ENCODE measurements at places on chromosomes 16 and 17.

- no peak for DNase-seq
These were observed 1140.2 kb downstream of the CDH11 start for GRCh38 chr16:63981639-63982038.

- DNase-seq: peak; percentile 38
These were observed 12.6 kb upstream of the ATP6V0C start for GRCh38 chr16:2500918-2501750.

DNA sequence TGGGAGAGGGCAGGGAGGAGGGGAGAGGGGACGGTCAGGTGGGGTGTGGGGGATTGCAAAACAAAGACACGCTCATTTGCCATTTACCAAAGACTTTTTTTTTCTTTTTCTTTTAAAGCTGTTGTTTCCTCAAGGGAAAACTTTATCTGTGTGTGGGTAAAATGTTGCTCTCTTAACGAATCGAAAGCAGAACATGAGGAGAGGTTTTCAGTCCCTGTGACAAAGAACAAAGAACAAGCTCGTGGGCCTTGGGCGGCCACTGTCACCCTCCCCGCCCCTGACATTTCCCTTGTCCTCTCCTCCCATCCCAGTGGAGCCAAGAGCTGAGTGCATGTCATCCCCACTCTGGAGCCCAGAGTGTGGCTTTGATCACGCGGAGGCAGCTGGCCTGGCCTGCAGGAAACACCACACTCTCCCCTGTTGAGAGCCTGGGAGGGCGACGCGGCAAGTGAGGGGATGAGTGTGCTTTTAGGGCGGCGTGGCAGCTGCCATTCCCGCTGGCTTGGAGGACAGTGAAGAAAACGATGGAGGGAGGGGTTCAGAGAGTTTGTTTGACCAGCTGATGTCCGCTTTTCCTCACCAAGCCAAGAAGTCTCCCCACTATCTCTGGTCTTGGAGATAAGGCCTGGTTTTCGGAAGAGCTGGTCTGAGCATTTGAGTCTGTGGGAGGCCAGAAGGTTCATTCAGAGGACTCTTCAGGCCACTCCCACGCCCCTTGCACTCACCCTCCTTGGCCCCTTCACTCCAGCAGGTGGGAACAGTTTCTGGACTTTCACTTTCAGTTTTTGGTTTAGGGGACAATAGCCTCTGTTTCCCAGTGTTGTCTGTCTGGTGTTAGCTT, 11.4 kb downstream of the CCR7 start:
- DNase-seq: peak; percentile 48

DNA sequence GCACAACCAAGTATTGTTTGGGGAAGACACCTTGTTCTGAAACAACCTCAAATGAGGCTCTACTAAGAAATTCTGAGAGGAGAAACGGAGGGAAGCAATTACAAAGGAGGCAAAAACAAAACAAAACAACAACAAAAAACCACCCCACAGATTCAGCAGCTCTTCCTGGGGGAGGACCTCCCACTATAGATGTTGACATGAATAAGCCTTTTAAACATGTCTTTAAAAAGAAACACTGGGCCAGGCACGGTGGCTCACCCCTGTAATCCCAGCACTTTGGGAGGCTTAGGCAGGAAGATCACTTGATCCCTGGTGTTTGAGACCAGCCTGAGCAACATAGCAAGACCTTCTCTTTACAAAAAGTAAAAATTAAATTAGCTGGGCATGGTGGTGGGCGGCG, 22.6 kb upstream of the JPH3 start:
- DNase-seq: no peak

- no peak for DNase-seq
These were observed 752 bp downstream of the TBC1D24 start for GRCh38 chr16:2475413-2476344.

GRCh38 chr16:66800856-66801255, 528 bp downstream of the TERB1 start:
- no peak for DNase-seq

DNA sequence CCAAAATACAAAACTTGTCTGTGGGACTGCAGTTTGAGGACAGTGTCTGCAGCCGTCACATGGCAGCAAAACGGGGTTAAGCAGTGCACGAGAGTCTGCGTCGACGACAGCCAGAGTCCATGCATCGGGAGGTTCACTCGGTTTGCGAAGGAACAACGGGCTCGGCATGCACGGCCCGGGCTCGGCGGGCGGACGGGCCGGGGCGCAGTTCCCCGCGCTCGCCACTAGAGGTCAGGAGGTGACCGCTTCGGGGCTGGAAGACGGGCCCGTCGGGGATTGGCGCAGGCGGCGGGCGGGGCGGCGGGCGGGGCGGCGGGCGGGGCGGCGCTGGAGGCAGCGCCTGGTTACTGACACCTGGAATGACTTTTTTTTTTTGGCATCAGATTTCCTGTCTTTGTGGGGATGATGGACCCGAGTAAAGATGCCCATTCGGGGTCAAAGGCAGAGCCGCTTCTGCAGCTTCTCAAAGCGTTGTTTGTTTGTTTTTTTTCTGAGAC, 6.5 kb downstream of the SCGB1C2 start:
- peak; percentile 10 for DNase-seq

DNA sequence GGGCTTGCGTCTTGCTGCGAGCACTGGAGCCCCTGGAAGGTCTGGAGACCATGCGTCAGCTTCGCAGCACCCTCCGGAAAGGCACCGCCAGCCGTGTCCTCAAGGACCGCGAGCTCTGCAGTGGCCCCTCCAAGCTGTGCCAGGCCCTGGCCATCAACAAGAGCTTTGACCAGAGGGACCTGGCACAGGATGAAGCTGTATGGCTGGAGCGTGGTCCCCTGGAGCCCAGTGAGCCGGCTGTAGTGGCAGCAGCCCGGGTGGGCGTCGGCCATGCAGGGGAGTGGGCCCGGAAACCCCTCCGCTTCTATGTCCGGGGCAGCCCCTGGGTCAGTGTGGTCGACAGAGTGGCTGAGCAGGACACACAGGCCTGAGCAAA, 7.4 kb downstream of the MPG start:
- no peak for DNase-seq

- DNase-seq: no peak
These were observed 562 bp downstream of the PPL start for GRCh38 chr16:4936181-4936990.

DNA sequence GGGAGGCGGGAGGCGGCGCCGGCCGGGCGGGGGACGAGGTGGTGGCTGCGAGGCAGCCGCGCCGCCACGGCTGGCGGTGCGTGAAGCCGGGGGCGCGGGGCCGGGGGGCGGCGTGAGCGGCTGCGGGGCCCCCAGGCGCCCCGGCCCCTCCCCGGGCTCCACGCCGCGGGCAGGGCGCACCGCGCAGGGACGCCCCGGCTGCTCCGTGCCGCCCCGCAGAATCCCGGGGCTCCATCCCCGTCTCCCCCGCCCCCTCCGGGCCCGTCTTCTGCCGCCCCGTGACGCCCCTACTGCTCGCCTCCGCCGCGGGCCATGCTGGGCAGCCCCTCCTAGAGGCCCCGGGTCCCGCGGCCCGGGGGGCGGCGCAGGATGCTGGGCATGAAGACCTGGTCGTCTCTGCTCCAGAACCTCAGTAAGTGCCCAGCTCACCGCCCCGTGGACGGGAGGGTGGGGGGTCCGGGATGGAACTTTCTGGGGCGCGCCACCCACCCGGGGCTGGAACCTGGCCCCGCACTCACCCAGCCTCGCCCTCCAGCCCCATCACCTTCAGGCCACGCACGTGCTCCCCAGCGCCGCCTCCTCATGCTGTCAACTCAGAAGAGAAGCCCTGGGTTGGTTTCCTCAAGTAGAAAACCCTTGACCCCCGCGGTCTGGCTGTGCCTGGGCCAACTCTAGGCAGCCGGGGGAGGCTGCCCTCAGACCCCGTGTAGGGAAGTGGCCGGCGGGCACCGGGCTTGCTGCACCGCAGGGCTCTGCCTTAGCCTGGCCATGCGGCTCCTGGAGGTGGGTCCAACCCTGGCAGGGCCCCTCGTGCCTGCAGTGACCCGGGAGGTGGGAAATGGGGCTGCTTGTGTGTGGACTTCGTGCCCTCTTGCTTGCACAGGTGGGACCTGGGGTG, 150.2 kb upstream of the GSE1 start:
- no peak for DNase-seq

- DNase-seq: no peak
These were observed 7.5 kb downstream of the BTBD17 start for GRCh38 chr17:74354123-74354522.

DNA sequence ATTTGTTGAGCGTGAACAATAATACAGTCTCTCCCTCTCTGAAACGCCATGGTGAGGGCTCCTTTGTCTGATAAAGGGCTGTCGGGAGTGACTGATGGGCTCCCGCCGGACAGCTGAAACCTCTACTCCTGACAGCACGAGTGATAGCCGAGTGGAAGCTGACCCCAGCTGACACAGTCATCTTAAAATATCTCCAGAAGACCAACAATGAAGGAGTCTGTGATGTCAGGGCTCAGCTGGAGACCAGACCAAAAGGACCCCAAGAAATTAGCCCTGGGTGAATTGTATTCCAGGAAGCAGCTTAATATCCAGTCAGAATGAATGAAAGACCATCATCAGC, 22.4 kb downstream of the CCDC182 start:
- DNase-seq: no peak

GRCh38 chr17:21208352-21208751, 5.6 kb downstream of the TMEM11 start:
- no peak for DNase-seq

GRCh38 chr17:1009229-1010085, 12.5 kb downstream of the TIMM22 start:
- no peak for DNase-seq

DNA sequence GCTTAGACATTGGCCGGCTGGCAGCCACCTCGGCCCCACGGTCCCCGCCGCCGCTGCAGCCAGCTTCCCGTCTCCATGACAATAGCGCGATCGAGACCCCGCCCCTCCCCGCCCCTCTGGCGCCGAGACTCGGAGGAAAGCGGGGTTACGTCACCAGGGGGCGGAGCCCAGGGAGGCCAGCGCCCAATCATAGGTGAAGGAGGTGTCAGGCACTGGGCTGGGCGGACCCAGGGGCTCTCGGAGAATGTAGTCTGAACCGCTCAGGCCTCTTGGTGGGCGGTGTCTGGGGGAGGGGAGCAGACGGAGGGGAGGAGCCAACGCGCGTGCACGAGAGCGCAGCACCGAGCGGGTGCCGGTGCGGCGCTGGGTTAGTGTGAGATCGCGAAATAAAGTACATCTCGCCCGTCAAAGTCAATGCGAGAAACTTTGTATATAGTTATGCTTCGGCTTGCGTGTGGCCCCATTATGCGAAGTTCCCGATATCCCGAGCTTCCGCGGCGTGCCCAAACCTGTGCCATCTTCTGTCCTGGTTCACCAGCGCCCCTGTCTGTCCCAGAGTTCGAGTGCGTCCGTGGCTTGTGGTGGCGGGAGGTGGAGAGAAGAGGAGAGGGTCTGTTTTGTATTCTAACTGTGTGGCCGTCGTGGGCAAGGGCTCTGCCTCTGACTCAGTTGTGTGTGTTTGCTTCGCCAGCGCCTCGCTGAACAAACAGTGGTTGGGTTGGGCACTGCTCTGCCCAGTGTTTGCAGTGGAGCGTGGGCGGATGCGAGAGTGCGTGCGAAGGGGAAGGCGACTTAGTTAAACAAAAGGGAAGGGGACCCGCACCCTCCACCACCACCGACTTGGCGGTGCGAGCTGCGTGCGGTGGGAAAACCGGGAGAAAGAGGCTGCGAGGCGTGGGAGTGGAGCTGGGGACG, 1.3 kb upstream of the IRX5 start:
- DNase-seq: peak; percentile 94

DNA sequence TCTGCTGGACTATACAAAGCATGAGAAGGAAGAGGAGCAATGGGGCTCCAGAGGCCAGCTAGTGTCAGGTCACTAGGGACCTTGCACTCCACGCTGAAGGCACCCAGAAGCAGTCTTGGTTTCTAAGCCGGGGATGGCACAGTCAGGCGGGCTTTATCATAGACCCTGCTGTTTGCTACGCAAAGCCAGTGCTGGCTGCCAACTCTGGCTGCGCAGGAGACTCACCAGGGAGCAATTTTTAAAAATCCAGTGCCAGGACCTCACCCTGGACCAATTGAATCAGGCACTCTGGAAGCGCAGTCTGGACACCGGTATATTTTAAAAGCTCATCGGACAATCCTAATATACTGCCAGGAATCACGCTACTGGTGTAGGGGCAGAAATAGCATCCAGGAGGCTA, 368.5 kb upstream of the XYLT1 start:
- DNase-seq: no peak

GRCh38 chr17:68035523-68036303, at the start of gene KPNA2:
KPNA2 (plus strand) TSS chr17:68035735; CDS start chr17:68037133, 1,398 bp downstream.
- DNase-seq: peak; percentile 94

DNA sequence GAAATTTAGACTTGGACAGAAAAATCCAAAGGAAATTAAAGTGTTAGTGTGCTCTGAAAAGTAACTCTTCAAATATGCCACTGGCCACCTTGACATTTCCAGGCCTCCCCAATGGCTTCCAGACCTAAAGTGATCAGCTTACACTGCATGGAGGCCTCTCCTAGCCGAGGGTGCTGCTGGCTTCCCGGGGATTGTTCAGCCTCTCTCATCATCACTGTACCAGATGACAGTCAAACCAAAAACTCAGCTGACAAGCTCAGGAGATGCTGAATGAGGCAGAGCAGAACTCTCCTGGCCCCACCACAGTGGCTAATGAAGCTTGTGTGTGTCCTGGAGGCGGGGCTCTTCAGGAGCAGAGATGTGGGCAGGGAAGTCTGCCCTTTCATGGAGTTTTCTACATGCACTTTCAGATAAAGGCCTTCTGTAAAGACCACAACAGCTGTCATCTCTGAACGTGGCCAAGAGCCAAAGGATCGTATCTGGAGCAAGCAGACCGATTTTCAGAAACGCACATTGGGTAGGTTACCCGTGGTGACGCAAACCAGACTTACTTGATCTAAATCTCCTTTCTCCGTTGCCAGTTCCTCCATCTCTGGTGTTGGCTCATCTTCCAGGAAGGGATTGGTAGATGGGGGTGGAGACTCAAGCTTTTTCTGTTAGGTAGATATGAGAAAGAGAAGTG, 113.3 kb downstream of the VPS53 start:
- peak; percentile 76 for DNase-seq

DNA sequence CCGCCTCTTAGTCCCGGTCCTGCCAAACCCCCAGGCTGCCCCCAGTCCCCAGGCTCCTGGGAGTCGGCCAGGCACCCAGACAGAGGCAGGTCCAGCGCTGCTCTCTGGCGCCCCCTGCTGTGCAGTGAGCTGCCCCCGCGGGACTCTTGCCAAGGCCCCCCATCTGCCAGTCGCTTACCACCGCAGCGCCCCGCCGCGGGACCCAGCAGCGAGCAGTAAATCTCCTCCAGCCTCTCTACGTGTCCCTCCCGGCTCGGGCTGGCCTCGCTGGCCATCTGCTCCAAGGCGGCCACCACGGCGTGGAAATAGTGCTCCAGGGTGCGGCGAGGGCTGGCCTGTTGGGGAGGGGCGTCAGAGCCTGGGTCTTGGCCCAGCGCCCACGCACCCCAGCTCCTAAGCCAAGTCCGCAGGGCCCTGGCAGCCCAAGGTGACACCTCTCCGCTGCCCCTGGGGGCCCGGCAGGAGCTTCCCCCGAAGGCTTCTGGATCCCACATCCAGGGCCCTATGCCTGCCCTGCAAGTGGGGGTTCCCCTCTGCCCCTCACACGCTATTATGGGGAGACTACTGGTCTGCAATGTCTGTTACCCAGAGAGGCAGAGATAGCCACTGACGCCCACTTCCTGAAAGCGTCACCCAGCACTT, 33.7 kb upstream of the MFSD6L start:
- DNase-seq: no peak
